Activated CD8-positive, alpha-beta memory T cell treated with anti-CD3 and anti-CD28 coated beads, Interleukin-2, amount 50 U/mL, for 48 hours (primary cell): ENCODE measurements at places on chromosomes 1 and 21.

DNA sequence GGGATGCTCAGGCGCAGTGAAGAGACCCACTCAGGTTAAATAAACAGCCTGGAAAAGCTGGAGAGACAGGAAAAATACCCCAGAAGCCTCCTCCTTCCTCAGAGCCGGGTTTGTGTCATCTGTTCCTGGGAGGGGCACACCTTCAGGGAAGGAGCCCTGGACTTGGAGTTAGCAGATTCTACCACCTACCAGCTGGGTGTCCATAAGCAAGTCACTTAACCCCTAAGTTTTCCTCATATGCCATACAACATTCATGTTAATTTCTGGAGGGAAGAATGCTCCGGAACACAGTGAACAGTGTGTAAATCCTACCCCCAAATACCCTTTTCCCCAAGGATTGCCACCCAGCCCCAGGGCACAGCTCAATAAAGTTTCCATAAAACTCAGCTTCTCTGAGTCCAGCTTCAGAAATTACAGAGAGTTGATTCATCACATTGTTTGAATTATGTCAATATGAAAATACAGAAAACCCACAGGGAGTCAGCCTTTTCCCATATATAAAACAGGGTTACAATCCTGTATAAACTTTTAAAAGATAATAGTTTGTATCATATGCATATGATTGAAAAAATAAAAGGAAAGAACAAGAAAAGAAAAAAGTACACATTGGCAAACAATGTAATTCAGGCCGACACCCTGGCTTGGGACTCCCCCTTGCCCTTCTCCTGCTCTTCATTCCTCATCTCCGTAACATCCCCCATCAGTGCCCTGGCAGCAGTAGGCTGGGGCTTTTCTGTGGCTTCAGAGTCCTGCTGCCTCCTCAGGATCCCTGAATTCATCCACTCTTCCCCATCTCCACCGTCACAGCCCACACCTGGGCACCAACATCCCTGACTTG is 291.8 kb upstream of the USP24 start:
- no peak for DNase-seq

DNA sequence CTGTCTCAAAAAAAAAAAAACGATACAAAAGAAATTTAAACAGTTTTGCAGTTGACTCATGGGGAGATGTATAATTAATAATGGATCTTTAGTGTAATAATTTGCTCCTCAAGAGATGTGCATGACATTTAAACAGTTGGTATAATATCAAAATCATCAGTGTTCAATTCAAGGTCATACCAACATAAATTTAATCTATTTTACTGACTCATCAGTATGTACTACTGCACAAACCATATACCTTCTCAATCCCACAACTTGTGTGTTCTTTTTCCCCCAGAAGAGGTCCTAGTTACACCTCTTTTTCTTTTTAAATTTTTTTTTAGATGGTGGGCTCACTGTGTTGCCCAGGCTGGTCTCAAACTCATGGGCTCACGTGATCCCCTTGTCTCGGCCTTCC is 23.6 kb downstream of the CDKN2C start:
- DNase-seq, result no peak

DNA sequence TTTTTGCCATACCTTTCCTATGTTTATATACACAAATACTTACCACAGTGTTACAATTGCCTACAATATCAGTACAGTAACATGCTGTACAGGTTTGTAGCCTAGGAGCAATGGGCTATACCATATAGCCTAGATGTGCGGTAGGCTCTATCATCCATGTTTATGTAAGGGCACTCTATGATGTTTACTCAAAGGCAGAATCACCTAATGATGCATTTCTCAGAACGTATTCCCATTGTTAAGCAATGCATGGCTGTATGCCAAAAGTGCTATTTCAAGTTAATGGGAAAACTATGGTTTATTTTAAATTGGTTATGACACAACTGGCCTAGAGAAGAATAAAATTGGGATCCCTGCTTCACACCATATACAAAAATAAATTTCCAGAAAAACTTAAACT is 36.9 kb upstream of the DISP1 start:
- DNase-seq, result no peak

DNA sequence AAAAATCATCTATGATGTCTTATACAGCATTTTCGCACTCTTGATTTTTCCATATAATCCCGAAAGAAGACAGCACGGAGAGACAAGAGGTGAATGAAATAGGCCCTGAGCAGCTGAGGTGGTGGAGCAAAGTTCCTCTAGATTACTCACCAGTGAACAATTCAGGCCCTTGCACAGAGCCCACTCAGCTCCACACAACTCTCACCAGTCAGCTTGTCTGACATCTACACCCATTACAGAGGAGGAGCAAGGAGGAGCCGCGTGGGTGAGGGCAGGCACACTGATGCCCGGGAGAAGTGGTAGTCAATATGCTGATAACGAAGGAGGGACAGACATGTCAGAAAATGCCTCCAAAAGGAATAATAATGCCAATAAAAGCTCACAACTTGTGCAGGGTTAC is 59.9 kb downstream of the DNM3 start:
- DNase-seq, result no peak

DNA sequence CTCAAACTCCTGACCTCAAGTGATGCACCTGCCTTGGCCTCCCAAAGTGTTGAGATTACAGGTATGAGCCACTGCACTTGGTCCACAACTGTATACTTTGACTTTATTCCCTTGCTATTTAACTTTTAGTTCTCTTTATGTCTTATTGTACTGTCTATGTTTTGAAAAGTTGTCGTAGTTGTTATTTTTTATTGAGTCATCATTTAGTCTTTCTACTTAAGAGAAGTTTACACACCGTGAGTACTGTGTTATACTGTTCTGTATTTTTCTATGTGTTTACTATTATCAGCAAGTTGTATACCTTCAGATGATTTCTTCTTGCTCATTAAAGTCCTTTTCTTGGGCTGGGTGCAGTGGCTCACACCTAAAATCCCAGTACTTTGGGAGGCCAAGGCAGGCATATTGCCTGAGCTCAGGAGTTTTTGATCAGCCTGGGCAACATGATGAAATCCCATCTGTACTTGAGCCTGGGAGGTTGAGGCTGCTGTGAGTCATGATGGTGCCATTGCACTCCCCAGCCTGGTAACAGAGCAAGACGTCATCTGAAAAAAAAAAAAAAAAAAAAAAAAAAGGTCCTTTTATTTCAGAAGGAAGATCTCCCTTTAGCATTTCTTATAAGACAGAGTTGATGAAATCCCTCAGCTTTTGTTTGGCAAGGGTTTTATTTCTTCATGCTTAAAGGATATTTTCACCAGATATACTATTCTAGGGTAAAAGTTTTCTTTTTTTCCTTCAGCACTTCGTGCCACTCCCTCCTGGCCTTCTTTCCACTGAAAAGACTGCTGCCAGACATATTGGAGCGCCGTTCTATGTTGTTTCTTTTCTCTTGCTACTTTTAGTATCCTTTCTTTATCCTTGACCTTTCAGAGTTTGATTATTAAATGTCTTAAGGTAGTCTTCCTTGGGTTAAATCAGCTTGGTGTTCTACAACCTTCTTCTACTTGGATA is 47.6 kb downstream of the TNFSF18 start:
- no peak for DNase-seq

DNA sequence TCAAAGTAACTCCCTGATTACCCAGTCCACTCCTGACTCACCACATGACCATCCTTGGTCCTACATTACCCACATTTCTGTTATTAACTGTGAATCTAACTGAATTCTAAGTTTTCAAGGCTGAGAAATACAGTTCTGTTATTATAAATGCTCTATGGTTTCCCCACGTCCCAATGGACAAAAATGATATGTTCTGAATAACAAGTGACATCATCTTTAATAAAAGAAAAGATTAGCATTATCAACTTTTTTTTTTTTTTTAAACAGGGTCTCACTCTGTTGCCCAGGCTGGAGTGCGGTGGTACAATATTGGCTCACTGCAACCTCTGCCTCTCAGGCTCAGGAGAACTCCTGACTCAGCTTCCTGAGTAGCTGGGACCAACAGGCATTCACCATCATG is 59.6 kb downstream of the ZSWIM5 start:
- no peak for DNase-seq
